ENCODE measurements at places on chromosomes 11 and 22. TPM values are rescaled to one million over a fixed set of nuclear protein-coding genes. Genes with fewer than 3 reads are reported as not detected.

The TRIM51 gene
- polyA plus RNA-seq = not detected

GRCh38 chr11:80521592-80521991 lies 1080.8 kb upstream of the TENM4 start:
- no peak for DNase-seq

DNA sequence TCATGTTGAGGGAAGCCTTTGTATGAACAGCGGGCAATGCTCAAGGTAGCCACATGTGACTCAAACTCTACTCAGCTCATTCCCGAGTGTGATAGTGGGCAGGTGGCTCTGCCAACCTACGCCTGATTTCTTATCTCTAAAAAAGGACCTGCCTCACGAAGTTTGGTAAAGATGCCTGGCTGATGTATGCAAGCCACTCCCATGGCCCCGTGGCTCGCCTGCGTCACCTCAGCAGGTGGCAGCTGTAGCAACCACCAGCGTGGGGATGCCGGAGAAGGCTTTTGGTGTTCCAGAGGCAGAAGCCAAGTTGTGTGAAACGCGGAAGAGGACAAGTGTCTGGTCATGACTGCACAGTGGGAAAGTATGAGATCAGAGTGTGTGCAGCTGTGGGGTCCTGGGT lies 5.4 kb downstream of the FADS2 start:
- no peak for DNase-seq

GRCh38 chr11:120511820-120512738 lies 531 bp downstream of the GRIK4 start:
- no peak for DNase-seq

DNA sequence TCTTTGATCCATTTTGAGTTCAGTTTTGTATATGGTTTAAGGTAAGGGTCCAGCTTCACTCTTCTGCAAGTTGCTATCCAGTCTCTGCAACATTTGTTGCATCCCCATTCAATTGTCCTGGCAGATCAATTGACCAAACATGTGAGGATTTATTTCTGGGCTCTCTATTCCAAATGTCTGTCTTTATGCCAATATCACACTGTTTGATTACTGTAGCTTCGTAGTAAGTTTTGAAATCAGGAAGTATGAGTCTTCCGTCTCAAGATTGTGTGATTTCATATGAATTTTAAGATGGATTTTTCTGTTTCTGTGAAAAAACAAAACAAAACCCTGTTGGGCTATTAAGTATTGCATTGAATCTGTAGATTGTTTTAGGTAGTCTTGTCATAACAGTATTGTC lies 17.0 kb downstream of the APLP2 start:
- no peak for DNase-seq

DNA sequence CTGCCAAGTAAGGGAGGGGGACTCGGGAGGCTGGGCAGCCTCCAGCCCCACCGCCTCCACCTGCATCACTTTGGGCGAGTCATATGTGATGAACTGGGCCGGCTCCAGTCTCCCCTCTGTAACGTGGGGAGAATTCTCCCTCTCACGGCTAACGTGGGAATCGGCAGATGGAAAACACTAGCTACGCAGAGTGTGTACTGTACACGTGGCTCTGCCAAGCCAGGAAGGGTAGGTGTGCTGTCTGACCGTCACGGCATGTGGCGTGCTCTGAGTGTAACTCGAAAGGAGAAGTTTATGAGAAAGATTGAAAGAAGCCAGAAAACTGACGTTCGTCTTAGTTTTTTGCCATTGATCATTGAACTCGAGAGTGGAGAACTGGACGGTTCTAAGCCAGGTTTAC lies 13.7 kb downstream of the TRMU start:
- no peak for DNase-seq

GRCh38 chr22:24510637-24511625 lies 15.8 kb downstream of the UPB1 start:
- DNase-seq = no peak

DNA sequence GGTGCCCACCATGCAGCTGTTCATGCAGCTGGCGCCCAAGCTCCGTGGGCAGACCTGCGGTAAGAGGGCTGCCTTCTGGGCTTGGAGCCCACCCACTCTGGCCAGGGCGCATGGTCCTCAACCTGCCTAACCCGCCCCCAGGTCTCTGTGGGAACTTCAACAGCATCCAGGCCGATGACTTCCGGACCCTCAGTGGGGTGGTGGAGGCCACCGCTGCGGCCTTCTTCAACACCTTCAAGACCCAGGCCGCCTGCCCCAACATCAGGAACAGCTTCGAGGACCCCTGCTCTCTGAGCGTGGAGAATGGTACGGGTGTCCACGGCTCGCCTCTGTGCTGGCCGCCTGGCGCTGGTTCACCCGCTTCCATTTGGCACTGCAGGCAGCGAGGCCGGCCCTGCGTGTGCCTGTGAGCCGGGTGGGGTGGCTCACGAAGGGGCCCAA lies 11.0 kb downstream of the MUC5AC start:
- no peak for DNase-seq

GRCh38 chr22:43060183-43060582 lies 29.0 kb downstream of the TTLL1 start:
- no peak for DNase-seq

The NLRP14 gene
- 0.69 TPM for polyA plus RNA-seq

GRCh38 chr11:5242208-5242607 lies 7.4 kb downstream of the HBG1 start:
- DNase-seq = no peak

The USH1C gene
- 56.0 TPM for polyA plus RNA-seq

The VSTM5 gene
- polyA plus RNA-seq = 1.2 TPM

DNA sequence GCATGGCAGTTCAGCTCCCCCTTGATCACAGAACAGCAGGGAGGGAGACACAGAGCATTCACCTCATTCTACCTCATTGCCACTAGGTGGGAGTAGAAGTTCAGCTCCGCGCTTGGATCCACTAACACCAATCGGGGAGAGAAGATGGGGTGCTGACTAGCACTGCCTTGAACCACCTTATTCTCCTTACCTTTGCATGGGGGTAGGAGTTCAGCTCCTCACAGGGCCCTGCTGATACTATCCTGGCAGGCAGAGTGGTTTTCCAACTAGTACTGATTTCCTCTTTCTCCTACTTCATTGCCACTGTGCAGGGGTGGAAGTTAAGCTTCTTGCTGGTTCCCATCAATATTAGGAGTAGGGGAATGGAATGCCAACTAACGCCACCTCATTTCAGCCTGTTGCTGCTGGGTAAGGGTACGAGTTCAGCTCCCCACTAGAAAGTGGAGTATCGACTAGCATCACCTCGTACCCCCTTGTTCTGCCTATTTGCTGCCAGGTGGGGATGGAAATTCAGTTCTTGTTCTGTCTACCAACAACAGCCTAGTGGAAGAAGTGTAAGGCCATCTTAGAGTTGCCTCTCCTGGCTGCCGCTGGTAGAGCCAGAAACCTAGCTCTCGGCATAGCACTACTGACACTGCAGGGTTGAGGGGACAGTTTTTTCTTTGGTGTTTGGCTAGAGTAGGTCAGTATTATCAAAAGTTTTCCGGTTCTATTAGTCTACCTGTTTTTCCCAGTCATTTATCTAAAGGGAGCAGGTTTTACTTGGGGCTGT lies 550.9 kb upstream of the CCDC90B start:
- no peak for DNase-seq

The CST6 gene
- polyA plus RNA-seq = not detected

GRCh38 chr11:116879800-116880625 lies 42.6 kb upstream of the APOA1 start:
- peak; percentile 50 for DNase-seq

The SHANK3 gene
- polyA plus RNA-seq = 17.9 TPM

DNA sequence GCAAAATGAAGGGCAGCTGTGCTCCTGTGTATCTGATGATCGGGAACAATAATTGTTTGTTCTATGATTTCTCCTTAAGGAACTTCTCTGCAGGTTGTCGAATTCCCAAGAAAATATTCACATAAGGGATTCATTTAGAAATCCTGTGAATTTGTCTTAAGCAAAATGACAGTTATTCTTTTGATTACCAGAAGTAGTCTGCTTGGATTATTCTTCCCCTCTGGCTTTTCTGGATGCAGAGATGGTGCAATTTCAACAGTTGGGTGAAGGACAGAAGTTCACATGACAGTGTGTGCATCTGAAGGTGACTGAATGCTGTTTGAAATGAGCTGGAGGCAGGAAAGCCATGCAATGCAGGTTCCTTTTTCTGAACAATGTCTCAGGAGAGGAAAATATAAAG lies 137.2 kb upstream of the MTMR2 start:
- DNase-seq = no peak

The SPDYC gene
- polyA plus RNA-seq = 0.15 TPM

The MRGPRX3 gene
- polyA plus RNA-seq = not detected

DNA sequence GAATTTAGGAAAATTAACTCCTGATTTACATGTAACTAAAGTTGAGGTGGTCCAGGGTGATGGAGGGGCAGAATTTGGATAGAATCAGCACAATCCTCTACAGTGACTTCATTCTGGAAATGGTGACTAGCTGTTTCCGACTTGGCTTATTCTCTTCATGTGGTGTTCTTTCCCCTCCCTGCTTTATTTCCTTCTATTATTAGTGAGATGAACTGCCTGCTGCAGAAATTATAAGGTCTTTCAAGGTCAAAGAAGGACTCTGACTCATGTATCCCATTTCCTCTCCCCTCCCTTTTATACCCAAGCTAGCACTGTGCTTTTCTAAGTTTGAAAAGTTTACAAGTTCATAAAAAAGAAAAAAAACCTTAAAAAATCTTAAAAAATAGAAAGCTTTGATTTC lies 12.2 kb upstream of the MRPL17 start:
- DNase-seq = no peak

GRCh38 chr11:35246745-35247144 lies 107.8 kb downstream of the CD44 start:
- DNase-seq = no peak

- DNase-seq = no peak
These were observed 71.8 kb downstream of the STIM1 start for GRCh38 chr11:3927129-3927796.

- DNase-seq = no peak
These were observed 356.2 kb downstream of the GRM5 start for GRCh38 chr11:88709567-88709966.

- DNase-seq = no peak
These were observed 12.6 kb downstream of the CCDC83 start for GRCh38 chr11:85867751-85868150.

- DNase-seq = no peak
These were observed 53.9 kb upstream of the SCUBE2 start for GRCh38 chr11:9145283-9145682.

The ACRV1 gene
- 1.3 TPM for polyA plus RNA-seq

DNA sequence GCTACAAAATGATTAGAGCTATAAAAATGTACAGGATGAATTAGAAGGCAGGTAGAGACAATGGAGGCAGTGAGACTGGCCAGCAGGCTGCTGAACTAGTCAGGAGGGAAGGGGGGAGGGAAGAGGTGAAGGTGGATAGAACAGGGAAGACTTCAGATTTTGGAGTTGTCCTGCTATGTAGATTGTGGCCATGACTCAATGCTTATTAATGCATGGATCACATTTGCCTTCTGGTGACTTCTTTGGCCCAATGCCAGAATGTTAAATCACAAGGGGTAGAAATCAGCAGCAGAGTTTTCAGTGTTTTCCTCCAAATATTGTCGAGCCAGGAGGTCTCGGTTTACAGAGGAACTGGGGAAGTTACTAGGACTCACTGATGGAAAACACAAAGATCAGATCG lies 346.6 kb downstream of the AASDHPPT start:
- DNase-seq = no peak

DNA sequence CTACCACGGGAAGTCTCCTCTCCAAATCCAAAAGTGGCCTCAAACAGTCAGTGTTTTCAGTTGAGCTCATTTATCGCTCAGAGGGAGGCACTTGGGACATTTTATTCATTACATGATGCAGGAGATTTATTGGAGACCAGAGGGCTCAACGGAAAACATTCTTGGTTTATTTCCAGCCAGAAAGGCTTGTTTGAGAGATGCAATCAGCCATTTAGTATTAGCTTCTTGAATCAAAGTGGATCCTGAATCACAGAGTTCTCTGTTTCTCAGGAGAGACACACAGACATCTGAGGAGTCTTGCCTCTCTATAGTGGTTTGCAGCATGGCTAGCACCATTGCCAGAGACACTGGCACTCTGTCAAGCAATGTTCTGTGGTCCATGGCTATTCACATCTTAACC lies 31.5 kb downstream of the CD44 start:
- DNase-seq = peak; percentile 42

The FUT4 gene
- 6.0 TPM for polyA plus RNA-seq

DNA sequence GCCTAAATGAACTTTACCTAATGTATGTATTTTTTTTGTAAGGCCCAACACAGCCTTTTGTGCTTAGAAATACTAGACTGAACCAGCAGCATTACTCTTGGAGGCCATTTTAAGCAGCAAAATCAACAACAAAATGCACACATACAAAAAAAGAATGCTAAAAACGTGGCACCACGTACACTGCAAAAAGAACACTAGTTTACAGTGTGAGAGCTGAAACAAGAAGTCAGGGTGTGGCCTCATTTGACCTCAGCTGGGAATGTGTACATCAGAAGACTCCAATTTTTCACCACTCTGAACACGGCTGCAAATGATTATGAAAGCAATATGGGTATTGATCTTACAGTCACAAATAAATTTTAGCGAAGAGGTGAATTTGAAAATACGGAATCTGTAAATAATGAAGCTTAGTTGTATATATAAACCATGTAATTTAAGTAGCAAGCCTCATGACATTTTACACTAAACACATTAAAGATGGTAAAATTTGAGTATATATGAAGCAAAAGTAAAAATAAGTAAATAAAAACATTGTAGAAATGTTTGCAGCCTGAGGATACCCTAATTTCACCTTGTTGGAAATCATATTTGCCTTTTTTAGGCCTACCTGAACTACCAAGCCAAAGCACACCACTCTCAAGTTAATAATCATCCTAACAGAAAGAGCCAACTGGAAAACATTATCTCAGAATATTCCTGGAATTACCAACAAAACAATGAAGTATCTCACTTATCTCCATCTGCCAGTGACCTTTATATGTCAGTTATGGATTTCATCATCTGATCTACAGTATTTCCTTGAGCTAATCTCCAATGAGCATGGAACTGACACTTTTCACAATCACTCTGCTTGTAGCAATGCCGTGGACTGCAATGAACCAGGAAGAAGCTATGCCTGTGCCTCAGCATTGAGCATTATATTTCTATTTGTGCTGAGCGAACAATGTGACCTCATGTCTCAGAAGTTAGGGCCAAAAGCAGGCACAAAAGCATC lies 319.5 kb upstream of the FAT3 start:
- DNase-seq = no peak

The PTGDR2 gene
- 0.26 TPM for polyA plus RNA-seq

- DNase-seq = peak; percentile 35
These were observed 18.2 kb downstream of the ADM start for GRCh38 chr11:10322830-10323792.

- DNase-seq = no peak
These were observed 68.5 kb upstream of the PARVG start for GRCh38 chr22:44112191-44112590.

- DNase-seq = no peak
These were observed 43.6 kb downstream of the UVRAG start for GRCh38 chr11:75858613-75859012.

- peak; percentile 69 for DNase-seq
These were observed 401.0 kb downstream of the LARGE1 start for GRCh38 chr22:33519071-33519973.

DNA sequence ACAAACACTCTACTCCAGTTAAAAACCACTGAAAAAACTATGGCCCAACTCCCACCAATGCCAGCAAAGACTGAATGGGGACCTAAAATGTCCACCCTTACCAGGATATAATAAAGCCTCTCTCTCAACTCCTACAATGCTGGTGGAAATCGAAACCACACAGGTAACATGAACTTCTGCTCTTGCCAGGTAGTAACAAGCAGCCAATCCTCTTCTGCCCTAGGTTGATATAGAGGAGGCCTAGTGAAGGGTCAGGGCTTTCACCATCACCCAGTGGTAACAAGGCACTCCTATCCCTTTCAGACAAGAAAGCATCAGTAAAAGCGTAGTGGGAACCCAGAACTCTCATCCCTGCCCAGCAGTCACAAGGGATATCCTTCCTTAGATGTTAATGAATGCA lies 22.6 kb downstream of the DCUN1D5 start:
- DNase-seq = no peak

Data from right renal pelvis (tissue), 4 donors.